ENCODE measurements at places on chromosomes 3 and 15.

- no peak for DNase-seq
Measured at GRCh38 chr3:188720636-188721035, 451.1 kb upstream of the TPRG1 start.

GRCh38 chr15:41513506-41514227, at the start of gene LTK:
Gene LTK (minus strand): TSS chr15:41513827. CDS start chr15:41513709, 118 bp downstream.
- no peak for DNase-seq

DNA sequence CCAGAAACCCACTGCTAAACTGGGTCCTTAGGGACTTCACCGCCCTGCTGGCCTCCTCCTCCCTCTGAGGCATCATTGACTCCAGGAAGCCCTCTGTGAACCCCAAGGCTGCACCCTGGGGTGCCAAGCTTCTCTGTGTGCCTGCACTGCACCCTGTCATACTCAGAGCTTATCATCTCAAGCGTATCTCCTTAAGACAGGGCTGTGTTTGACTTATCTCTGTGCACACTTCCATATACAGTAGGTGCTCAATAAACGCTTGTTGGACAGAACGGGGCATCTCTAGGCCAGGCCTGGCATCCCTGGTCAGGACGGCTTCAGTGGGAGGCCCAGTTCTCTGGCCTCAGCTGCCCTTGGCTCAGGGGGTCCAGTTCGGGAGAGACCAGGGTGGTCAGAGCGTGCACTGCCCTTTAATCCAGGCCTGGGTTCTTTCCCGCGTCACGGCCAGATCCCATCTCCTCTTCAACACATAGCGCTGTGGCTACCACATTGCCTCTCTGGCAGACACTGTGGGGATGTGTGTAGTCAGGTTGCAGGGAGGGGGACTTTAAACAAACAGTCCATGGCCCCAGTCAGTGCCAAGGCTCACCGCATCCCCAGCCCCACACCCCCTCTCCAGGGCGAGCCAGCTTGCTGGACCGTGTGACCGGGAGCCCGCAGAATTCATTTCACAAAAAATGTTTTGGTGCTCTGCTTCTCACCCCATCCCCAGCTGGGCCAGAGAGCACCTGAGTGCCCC, 33.4 kb downstream of the MAGEF1 start:
- no peak for DNase-seq

- DNase-seq: no peak
Measured at GRCh38 chr3:186235554-186235953, 126.5 kb downstream of the DGKG start.

GRCh38 chr3:129107793-129108192, 13.8 kb downstream of the RAB43 start:
- DNase-seq: no peak

DNA sequence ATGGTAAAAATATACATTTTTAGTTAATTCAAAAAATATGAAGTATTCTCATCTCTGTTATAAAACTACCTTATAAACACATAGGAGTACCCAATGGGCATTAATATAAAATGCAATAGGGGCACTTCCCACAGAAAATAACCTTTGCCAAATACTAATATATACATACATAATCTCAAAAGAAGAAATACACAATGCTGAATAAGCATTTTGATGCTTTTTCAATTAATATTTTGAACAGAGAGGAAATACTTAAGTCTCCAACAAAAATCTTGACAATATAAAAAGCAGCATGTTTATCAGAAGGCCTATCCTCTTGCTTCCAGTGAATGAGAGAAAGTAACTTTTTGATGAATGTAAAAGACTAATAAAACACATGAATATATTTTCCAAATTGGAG, 110.7 kb downstream of the ROBO1 start:
- DNase-seq: no peak

GRCh38 chr15:56211960-56212550, 31.6 kb downstream of the RFX7 start:
- DNase-seq: no peak

- no peak for DNase-seq
Measured at GRCh38 chr3:151330379-151330778, 1.0 kb upstream of the P2RY13 start.

DNA sequence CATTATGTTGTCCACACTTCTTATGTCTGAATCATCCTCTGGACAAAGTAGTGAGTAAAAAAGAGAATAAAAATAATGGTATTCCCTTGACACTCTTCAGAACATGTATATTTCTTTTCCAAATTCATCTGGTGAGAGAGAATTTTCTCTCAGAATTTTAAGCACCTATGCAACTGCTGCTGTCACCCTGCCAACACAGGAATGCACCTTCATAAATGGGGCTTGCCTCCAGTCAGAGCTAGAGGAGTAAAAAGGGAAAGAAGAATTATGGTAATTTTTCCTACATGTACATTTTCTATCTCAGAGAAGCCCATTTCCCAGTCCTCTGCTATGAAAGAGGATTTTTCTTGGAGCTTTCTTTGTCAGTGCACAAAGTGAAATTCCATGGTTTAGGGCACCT, 92.2 kb upstream of the ALCAM start:
- no peak for DNase-seq

DNA sequence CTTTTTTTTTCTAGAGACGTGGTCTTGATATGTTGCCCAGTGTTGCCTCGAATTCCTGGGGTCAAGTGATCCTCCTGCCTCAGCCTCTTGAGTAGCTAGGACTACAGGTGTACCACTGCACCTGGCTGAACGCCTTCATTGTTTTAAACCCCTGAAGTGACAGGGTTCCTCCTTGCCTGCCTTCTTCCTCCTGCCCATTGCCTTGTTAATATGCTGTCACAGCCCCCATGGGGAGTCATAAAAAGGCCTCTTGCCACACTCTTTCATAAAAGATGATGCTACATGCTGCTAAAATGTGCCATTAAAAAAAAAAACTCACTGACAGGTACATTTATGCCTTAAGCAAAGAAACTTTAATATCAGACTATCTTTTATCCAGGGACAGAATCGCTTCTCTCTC, 116.8 kb upstream of the SKOR1 start:
- DNase-seq: peak; percentile 23

DNA sequence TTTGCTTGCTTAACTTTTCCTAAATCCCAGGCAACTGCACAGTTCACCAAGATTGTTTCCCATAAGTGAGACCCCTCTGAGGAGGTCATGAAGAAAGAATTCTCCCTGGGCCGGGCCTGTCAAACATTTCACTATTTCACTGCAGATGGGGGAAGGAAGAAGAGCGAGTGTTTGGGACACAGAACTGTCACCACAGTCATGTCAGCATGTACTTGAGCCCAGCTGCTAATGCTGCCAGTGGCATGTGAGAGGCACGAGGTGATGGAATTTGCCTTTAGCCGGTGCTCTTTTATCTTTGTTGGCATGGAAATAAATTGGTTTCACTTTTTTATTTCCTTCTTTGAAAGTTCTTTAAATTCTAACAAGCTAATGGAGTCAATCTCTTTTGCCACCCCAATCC, 277.9 kb upstream of the GADL1 start:
- DNase-seq: no peak

DNA sequence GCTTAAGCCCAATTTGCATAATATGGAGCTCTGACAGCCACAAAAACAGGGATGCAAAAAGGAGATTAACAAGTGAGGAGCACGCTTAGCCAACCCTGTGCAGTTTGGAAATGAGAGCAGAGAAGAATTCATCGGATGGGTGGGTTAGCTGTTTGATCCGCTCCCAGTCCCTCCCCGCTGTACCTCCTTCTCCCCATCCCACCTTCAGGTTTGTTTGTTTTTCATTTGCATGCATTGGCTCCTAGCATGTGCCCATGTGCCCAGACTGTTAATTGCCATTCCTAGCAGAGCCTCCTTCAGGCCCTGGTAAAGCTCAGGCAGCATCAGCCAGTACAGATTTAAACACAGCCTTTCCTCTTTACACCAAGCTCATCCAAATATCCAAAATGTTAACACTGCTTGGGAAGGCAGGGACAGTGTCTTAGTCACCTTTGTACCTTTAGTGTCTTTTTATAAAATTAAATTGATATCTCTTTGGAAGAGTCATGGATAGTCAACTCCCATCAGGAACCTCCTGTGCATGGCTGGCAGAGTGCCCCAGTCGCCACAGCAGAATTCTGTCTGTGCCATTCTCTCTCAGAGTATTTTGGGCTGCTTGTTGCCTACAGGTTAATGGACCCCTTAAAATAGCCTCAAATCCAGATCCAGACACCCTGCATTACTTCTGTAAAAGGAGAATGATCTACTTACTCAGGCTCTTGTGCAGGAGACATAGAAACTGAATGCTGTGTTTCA, 244.2 kb downstream of the LSAMP start:
- no peak for DNase-seq

DNA sequence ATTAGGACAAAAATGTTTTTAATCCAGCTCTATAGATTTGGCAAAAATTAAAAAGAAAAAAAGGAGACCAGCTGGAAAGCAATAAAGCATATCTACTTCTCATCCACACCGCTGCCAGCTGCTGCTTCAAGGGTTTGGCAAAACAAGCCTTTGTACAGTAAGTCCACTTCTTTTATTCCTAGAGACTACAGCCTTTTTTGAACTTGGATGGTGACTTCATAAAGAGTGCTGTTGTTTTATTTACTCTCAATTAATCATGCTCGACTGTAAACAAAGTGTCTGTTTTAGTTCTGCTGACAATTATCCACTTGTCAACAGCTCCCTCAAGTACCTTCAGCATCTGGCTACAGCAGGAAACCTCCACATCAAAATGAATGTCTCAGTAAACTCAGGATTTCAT, 12.3 kb upstream of the FOXB1 start:
- DNase-seq: peak; percentile 56

GRCh38 chr15:58203537-58203936, 65.4 kb downstream of the AQP9 start:
- no peak for DNase-seq

DNA sequence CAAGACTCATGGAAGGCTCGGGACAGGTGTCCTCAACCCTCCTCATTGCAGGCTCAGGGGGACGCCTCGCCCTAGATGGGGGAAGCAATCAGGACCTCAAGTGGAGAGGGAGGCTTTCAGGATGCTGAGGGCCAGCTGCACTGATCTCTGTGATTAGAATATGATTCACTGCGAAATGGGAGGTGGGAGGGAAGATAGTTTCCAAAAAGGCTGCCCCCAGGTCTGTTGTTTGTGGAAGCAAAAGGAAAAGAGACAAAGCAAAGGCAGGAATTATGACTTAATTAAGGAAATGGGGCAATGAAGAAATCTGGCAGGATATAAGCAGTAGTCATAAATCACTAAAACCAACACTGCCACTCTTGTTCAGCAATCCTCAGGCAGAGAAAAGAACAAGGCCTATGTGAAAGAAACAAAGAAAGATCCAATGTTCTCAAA, 85.6 kb upstream of the ABHD17C start:
- no peak for DNase-seq

- peak; percentile 34 for DNase-seq
Measured at GRCh38 chr3:187616307-187616972, 53.8 kb downstream of the SST start.

DNA sequence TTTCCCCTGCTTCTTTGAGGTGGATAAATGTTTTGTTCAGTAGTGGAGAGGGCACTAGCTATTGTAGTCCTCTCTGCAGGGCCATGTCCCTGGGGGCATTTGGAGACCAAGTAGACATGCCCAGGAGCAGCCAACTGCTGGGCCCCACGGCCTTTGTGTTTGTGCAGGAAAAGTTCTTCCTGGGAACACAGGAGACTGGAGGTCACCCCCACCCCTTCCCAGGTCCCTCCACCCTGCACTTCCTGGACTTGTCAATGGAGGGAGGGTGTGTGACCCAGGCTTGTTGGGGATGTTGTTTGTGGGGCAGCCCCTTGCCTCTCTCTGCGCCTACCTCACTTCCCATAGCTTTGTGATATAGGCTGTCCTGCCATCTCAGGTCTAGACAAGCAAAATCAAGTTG, 317.0 kb upstream of the LRRFIP2 start:
- DNase-seq: no peak

GRCh38 chr15:101384276-101384675, 89.2 kb upstream of the SNRPA1 start:
- DNase-seq: no peak

GRCh38 chr3:183594636-183595035, 39.1 kb upstream of the KLHL6 start:
- DNase-seq: no peak

DNA sequence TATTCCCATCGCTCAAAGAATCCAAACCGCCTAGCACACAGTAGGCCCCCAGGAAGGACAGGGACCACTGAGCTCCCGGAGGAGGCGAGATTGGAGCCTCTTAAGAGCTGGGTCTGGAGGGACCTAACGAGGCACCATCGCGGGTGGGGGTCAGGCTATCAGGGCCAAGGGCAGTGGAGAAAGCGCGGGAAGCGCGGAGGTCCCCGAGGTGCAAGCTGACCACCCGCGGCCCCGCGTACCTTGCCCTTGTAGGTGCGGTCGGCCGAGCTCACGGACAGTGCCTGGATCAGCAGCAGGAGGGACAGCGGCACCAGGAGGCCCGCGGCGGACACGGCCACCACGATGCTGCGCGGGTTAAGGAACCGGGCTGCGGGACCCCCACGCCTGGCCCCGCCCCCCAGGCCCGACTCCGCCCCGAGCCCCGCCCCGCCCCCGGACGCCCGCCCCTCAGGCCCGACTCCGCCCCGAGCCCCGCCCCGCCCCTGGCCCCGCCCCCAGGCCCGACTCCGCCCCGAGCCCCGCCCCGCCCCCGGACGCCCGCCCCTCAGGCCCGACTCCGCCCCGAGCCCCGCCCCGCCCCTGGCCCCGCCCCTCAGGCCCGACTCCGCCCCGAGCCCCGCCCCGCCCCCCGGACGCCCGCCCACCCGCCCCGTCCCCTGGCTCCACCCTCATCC, 3.9 kb downstream of the ZDHHC19 start:
- no peak for DNase-seq

DNA sequence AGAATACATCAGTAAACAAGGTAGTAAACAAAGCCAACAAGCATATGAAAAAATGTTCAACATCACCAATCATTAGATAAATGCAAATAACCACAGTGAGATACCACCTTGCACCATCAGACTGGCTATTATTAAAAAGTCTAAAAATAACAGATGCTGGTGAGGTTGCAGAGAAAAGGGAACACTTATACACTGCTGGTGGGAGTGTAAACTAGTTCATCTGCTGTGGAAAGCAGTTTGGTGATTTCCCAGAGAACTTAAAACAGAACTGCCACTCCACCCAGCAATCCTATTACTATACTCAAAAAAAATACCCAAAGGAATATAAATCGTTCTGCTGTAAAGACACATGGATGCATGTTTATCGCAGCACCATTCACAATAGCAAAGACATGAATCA, 30.3 kb upstream of the ZBTB38 start:
- DNase-seq: no peak

- DNase-seq: no peak
Measured at GRCh38 chr15:94487635-94488034, 256.3 kb downstream of the MCTP2 start.

- DNase-seq: no peak
Measured at GRCh38 chr3:26622621-26623418, at the start of gene LRRC3B. Gene LRRC3B (plus strand): TSS chr3:26622772. CDS start chr3:26709673, 86,901 bp downstream.

DNA sequence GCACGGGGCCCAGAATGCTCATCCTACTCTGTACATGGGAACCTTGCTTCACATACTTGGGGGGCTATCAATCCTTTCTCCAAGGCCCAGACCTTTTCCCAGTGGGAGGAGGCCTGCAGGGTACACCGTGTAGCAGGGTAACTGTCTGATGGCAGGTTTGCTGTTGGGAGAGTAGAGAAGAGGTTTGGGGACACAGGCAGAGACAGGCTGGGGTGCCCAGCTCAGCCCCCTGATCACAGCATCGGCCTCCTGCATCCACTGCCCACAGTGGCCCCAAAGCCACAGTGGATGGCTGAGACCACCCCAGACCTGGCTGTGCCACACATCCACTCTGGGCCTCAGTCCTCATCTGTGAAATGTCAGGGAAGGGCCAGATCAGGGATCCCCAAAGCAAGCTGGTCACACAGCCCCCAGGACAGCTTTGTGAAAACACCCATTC, 5.6 kb downstream of the CHRNA3 start:
- DNase-seq: no peak

- DNase-seq: no peak
Measured at GRCh38 chr3:83096-83495, 113.5 kb upstream of the CHL1 start.
